Right renal cortex interstitium (tissue), 3 donors: ENCODE measurements at places on chromosomes 3 and 15.

DNA sequence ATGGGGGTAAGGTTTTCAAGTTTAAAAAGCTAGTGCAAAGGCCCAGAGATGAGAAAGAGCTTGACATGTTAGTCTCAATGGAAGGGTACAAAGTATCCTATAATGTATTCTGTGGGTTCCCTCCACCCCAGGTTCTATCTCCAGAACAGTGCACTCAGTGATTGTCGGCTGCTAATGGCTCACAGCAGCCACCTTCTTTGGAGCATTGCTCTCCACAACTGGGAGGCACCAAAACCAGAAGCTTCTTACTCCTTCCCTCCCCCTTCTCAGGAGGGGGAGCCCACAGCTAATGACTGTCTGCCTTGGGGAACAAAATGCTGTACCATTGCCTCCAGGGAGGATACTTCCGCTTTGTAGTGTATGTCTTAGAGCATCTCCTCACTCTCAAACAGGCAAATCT is 439.4 kb upstream of the RBMS3 start:
- no peak for DNase-seq

- no peak for DNase-seq
Measured at GRCh38 chr3:61333192-61333961, 82.1 kb upstream of the FHIT start.

DNA sequence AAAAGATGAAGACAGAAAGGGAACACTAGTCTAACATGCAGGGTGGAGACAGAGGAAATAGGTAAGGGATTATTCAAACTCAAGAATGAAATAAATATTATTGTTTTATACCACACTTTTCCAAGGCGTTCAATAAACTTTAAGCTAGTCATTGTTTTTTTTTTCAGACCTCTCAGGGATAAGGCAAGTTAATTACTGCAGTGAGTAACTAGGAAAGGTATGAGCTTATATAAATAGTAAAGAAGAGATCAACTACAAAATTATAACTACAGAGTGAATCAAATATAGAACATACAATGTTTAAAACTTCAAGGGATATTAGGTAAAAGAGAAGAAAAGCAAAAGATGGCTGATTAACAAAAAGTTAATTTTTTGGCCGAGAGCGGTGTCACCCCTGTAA is 31.5 kb upstream of the XXYLT1 start:
- DNase-seq: no peak

DNA sequence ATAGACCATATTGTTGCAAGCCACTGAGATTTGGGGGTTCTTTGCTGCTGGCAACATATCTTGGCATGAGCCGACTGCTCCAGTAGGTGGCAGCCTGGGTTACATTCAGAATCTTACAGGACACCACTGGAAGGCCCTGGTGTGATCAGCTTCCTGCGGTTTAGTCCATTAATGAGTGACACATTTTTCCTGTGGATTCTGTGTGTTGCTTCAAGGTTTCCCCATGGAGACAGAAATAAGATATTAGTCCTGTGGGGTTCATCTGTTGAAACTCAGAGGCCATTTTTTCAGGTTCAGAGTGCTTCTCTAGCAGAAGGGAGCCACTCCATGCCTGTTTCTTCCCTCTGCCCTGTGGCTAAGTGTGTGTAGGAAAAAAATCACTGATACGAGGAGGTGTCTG is 116.2 kb downstream of the MFSD1 start:
- peak; percentile 3 for DNase-seq

- DNase-seq: no peak
Measured at GRCh38 chr3:156743859-156744258, 69.5 kb downstream of the TIPARP start.
